Fibroblast of lung (primary cell): ENCODE measurements at places on chromosomes 5 and 9. TPM values are rescaled to one million over a fixed set of nuclear protein-coding genes. Genes with fewer than 3 reads are reported as not detected.

The SV2C gene
- not detected in 2 replicates for total RNA-seq

The MED10 gene
- 9.5 and 13.5 TPM in 2 replicates for total RNA-seq

The EPB41L4B gene
- 1.5 and 2.8 TPM in 2 replicates for total RNA-seq

The PPP1R2B gene
- total RNA-seq: 0.17 and 0.26 TPM in 2 replicates

The ANKRD18A gene
- not detected in 2 replicates for total RNA-seq

The SLCO6A1 gene
- not detected in 2 replicates for total RNA-seq
